Heart left ventricle (tissue), 16 donors: ENCODE measurements at places on chromosomes 2 and 18. TPM values are rescaled to one million over a fixed set of nuclear protein-coding genes. Genes with fewer than 3 reads are reported as not detected.

CXCR4 gene
- total RNA-seq, result 1.2 TPM

STRN gene
- 39.6 TPM for total RNA-seq

TTN gene
- 4,342 TPM for total RNA-seq

C2orf80 gene
- not detected for total RNA-seq

EFEMP1 gene
- 29.4 TPM for total RNA-seq

SGO2 gene
- 2.4 TPM for total RNA-seq

ABCG8 gene
- not detected for total RNA-seq

FBXO36 gene
- 1.9 TPM for total RNA-seq

NAT8 gene
- total RNA-seq, result not detected

AQP12B gene
- not detected for total RNA-seq

DSG4 gene
- total RNA-seq, result not detected

KHK gene
- 1.1 TPM for total RNA-seq

POTEI gene
- total RNA-seq, result not detected
